ENCODE measurements at places on chromosomes 1 and 21.
A peak's percentile ranks its signal among the peaks of the same experiment; 100 is the strongest.

GRCh38 chr1:65208563-65208973 lies 60.6 kb downstream of the AK4 start:
- no peak for DNase-seq

DNA sequence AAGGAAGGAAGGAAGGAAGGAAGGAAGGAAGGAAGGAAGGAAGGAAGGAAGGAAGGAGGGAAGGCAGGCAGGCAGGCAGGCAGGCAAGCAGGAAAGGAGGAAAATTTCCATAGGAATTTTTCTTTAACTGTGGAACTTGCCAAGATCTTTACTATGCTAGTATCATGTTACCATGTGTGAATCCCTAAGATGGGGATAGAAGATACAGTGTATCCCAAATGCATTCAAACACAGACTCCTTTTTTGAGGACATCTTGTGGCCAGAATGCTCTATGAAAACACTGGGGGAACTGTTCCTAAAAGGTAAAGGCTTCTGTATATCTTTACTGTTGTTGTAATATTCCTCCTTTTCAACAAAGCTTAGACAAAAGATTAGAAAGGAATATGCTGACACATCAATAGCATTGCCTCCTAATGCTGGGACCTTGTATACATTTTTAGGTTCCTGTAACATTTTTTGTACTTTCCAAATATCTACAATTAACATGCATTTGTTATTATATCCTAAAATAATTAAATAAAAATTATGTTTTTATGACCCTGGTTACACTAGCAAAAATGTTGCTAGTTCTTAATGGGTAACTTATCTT lies 20.6 kb downstream of the CCDC190 start:
- DNase-seq, result no peak

DNA sequence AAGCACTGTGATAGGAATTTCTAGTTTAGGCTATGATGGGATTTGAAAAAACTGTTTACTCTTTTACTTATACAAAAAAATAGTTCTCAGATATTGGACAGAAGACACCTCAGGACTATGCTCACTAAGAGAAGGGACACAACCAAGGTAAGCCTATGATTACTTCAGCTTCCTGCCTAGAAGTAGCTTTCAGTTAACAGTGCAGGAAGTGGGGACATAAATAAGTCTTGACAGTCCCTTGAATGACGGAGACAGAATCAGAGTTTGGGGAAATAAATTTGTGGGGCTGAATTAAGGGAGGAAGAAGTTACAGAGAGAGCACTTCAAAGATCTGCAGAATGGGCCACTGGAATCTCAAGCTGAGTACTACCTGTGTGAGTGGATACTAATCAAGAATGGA lies 53.8 kb upstream of the OLFM3 start:
- DNase-seq, result no peak

GRCh38 chr1:240385985-240386978 lies 225.7 kb downstream of the GREM2 start:
- DNase-seq, result no peak

- DNase-seq, result peak; percentile 53
Observed at GRCh38 chr1:205810448-205811157, 2.4 kb downstream of the SLC41A1 start.
